ENCODE measurements at places on chromosomes 12 and 14. TPM values are rescaled to one million over a fixed set of nuclear protein-coding genes. Genes with fewer than 3 reads are reported as not detected.

DNA sequence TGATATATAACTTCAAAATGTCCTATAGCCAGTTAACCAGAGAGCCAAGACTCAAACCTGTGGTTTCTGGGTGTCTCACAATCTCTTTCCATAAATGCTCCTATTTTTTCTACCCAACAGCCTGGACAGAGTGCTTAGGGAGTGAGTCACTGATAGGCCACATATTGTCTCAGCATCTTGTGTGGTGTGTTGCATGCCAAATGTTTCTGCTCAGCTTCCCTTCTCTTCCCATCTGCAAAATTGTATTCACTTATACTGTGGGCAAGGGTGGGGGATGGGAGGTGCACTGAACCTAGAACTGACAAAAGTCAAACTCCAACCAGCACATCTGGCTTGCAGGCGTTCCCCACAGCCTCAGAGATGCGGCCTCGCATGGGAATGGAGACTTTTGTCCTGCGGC, 123.3 kb downstream of the KCNA5 start:
- H3K4me1 ChIP-seq: no peaks in the 10 kb centered on the region
- DNase-seq: no peak
- H3K4me3 ChIP-seq: no peak overlapping the region
- H3K27ac ChIP-seq: no peak overlapping the region
- H3K36me3 ChIP-seq: no peaks in the 10 kb centered on the region

Gene GLTP
- 25.1 TPM for total RNA-seq

Gene CLEC1B
- total RNA-seq: not detected

Gene PLA2G1B
- not detected for total RNA-seq

Gene RPL10L
- not detected for total RNA-seq

DNA sequence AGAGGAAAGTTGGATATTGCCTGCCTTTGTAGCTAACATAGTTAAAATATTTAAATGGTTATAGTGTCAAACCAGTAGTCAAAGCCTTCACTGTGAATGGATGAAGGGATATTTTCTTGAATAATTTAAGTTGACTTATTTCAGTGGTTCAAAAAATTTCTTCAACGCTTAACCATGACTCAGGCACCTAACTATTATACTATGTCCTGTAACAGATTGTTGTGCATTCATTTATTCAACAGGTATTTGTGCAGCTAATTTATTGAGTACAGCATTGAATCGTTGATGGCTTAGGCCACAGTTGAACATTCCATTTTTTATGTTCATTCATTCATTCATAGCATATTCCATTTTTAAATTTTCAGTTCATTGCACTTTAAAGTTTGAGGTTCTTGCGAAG, 9.2 kb downstream of the HIF1A start:
- H3K4me3 ChIP-seq: no peak overlapping the region
- H3K27ac ChIP-seq: no peak overlapping the region
- DNase-seq: no peak
- H3K27me3 ChIP-seq: no peaks in the 10 kb centered on the region
